Activated T-cell treated with anti-CD3 and anti-CD28 coated beads, Interleukin-2, amount 50 U/mL, for 24 hours (primary cell): ENCODE measurements at places on chromosomes 12 and 14.

DNA sequence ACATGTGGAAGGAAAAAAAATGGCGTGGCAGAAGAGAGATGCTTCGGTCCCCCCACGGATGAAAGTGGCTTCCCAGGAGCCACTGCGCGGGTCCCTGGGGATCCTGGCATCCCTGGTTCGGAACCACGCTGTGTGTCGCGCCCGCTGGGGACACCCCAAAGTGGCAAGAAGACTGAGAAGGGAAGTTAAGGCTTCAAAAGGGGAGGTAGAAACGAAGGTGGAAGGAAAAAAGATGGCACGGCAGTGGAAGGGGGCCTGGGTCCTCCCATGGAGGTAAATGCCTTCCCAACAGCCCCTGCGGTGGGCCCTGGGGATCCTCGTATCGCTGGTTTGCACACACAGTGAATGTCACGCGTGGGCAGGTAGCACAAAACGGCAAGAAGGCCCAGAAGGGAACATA is 281.7 kb downstream of the ALG10 start:
- DNase-seq, result no peak

DNA sequence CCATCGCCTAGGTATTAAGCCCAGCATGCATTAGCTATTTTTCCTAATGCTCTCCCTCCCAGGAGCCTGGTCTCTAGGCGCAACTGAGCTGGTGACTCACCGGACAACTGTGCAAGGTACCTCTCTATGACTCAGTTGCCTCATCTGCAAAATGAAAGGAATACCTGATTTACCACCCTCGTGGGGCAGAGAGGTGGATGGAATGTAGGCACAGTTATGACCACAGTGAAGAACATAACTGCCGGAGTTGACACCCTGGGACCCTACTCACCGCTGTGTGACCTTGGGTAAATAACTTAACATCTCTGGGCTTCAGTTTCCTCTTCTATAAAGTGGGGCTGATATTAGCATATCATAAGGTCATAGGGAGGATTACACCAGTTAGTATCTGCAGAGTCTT is 22.6 kb downstream of the BCL11B start:
- DNase-seq, result peak; percentile 61

DNA sequence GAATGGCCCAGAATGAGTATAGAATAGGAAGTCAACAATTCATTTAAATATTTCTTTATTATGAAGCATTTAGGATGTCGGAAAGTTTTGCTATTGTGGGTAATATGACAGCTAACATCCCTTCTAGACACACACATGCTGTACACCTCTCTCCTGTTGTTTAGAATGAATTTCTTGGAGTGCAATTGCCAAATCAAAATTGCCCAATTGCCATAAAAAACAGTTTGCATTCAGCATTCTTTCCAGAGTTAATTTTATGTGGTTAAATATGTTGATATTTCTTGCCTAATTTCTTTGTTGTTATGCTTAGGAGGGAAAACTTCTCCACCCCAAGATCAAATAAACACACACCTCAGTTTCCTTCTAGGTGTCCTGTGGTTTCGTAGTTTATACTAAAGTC is 16.9 kb upstream of the SMCO2 start:
- DNase-seq, result no peak

DNA sequence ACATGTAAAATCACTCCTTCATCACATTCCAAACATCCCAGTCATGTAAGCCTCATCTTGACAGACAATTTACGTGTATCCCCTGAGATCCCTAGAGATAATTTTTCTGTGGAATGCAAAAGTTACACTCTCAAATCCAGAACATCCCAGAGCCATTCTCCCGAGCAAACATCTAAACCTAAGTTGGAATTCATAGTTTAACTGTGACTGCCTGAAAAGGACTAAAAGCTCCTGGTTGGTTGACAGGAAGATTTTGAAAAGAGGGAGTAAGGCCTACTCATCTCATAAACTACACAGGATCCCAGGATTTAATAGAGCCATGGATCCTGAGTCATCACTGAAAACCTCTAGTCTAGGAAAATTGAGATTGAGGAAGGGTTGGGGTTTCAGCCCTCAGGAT is 123.6 kb downstream of the SCN8A start:
- DNase-seq, result no peak

DNA sequence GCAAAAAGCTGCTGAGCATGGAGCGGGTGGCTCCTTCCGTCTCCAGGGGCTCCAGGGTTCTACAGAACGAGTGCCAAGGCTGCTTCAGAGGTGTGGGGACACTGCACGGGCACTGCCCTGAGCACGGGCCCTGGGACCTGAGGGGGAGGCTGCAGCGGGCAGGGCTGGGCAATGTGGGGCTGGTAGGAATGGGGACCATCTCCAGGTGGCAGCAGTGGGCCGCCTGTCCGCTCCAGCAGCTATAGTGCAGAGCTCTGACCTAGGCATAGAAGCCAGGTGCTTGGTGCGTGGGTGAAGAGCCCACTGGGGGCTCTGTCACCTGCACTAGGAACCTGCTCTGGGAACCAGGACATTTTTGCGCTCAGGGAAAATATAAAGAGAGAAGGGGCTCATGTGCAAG is 22.3 kb downstream of the HDAC7 start:
- DNase-seq, result no peak

GRCh38 chr12:67477681-67478265 is 170.8 kb upstream of the DYRK2 start:
- no peak for DNase-seq

- DNase-seq, result no peak
Observed at GRCh38 chr12:12964255-12964654, 12.3 kb upstream of the GPRC5D start.

- no peak for DNase-seq
Observed at GRCh38 chr14:53328841-53329240, 175.7 kb upstream of the DDHD1 start.

DNA sequence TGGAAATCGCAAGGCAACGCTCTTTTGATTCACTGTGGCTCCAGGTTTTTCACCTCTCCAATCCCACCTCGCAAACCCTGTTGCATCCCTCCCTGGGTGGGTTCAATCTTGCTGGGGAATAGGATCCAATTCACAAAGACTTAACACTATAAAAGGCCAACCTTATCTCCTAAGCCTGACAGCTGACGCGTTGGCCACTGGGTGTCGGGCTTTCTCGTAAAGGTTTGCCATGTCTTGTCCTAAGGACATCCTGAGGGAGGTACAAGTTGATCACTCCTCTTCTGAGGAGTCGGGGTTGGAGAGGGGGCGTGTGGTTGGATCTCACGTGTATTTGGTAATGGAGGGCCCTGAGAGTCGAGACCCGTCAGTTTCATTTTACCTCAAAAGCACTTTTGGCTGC is 112.6 kb upstream of the FZD10 start:
- DNase-seq, result no peak

DNA sequence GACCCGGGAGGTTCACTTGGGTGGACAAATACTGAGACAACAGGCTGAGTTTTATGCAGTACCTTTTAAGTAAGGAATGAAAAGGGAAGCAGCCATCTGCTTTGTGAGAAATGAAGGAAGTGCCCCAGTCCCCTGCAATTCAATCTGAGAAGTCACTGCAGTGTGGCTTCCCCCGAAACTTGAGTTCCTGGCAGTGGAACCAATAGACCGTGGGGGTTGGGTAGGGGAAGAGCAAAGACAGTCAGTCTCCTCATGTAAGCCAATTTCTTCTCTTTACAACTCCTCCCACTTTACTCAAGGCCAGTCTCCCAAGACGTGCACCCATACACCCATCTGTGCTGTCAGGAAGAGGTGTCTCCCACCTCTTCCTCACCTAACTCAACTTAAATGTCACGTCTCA is 206.5 kb downstream of the BCAT1 start:
- no peak for DNase-seq

DNA sequence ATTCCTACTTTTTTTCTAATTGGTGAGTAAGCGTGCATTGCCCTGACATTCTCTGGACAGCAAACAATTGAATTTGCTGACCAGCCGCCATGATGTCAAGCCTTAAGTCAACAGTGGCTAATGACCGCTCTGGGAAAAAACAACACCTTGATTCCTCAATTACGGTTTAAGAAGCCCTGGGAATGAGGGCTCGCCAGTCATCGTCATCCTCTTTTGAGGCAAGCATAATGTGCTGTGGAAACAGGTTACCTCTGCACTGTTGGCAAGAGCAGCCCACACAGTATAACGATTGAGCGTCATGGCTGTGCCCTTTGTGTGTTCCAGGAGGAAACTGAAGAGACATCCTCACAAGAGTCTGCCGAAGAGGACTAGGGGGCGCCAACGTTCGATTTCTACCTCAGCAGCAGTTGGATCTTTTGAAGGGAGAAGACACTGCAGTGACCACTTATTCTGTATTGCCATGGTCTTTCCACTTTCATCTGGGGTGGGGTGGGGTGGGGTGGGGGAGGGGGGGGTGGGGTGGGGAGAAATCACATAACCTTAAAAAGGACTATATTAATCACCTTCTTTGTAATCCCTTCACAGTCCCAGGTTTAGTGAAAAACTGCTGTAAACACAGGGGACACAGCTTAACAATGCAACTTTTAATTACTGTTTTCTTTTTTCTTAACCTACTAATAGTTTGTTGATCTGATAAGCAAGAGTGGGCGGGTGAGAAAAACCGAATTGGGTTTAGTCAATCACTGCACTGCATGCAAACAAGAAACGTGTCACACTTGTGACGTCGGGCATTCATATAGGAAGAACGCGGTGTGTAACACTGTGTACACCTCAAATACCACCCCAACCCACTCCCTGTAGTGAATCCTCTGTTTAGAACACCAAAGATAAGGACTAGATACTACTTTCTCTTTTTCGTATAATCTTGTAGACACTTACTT is 138.9 kb downstream of the HMGA2 start:
- DNase-seq, result no peak

DNA sequence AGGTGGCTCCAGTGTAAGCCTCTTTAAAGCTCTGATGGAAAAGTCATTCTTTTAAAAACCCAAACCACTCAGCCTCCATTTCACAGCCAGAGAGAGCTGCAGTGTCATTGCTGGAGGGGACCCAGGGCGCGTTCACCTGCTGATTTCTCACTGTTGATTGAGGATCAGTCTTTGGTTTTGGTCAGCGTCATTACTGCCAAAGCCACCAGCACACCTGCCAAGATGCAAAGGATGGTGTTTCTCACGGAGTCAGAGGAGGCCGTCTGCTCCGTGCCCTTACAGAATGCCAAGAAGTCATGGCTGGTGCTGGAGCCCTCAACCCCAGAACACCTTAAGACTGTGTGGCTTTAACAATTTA is 32.8 kb upstream of the BATF start:
- no peak for DNase-seq

GRCh38 chr14:83006121-83006670 is 1472.5 kb upstream of the SEL1L start:
- DNase-seq, result no peak

DNA sequence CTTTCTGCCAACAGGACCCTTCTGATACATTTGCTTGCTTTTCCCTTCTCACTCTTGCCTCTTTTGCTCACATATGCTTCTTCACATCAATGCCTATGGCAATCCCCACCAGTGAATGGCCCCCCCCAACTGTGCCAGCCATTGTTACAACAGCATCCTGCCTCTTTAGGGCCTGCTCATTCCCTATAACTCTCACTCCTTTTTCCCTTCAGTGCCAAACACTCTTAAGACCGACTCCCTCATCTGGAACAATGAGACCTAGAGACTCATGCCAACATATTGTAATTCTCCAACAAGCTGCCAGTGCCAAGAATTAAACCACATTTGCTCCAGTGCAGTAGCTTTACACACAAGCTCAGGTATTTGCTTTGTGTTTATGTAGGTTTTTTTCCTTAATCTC is 189.0 kb downstream of the SOX5 start:
- DNase-seq, result no peak

- no peak for DNase-seq
Observed at GRCh38 chr14:56810147-56810719, at the start of gene OTX2. TSS of gene OTX2 (minus strand) at chr14:56810479. CDS start at chr14:56805456, 5,023 bp downstream.

- DNase-seq, result no peak
Observed at GRCh38 chr12:90909069-90909770, 45.8 kb downstream of the CCER1 start.
